Brain (organoid and tissue), 16 donors: ENCODE measurements at places on chromosomes 1 and 21. TPM values are rescaled to one million over a fixed set of nuclear protein-coding genes. Genes with fewer than 3 reads are reported as not detected.
A peak's percentile ranks its signal among the peaks of the same experiment; 100 is the strongest.

The TNFRSF14 gene
- polyA plus RNA-seq, result 12.1 TPM

The UTS2 gene
- not detected for polyA plus RNA-seq

The PGBD2 gene
- 2.4 TPM for polyA plus RNA-seq

The MYCL gene
- polyA plus RNA-seq, result 7.1 TPM

The AMPD1 gene
- polyA plus RNA-seq, result not detected

DNA sequence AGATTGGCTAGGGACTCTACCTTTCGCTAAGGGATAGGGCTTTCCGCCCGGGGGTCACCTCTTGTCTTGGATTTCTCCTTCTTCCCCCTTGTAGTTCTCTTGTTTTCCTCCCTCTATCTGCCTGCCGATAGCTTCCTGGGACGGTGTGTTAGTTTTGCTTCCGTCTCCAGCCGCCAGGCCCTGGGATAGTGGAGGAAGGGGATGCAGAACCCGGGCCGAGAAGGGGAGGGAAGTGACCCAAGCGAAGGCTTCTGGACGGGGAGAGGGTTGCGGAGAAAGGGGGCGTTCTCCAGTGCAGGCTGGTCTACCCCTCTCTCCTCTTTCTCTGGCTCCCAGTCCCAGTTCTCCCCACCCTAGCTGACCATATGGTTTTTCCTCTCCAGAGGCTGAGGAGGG lies 871 bp downstream of the TUFT1 start:
- peak; percentile 5 for DNase-seq

DNA sequence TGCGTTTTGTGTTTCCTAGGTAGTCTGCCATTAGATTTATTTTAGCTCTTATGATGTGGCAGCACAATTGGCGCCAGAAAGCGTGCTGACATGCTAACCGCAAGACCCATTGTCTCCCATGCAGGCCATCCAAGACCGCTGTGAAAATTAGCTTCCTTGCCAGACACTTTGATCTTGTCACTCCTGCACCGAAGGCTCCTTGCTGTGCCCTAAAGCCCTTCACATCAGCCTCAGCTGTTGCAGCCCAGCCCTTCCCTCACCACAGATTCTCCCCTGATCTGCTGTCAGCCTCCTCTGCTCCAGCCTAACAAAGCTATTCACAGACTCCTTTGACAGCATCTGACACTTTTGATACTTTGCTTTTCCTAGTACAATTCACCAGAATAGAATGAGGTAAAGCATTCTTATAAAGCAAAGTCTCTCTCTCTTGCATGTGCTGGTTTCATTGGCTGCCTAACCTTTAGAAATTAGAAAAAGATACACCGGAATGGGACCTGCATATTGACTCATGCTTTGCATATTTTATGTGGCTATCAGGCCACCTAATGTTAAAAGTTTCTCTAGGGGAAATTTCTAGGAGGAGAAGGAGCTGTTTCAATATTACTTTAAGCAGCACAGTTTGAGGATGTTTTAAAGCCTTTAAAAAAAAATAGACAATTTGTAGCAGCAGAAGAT lies 280.3 kb upstream of the FMN2 start:
- peak; percentile 56 for DNase-seq

GRCh38 chr21:22679207-22679606 lies 1681.0 kb downstream of the NCAM2 start:
- DNase-seq, result no peak

DNA sequence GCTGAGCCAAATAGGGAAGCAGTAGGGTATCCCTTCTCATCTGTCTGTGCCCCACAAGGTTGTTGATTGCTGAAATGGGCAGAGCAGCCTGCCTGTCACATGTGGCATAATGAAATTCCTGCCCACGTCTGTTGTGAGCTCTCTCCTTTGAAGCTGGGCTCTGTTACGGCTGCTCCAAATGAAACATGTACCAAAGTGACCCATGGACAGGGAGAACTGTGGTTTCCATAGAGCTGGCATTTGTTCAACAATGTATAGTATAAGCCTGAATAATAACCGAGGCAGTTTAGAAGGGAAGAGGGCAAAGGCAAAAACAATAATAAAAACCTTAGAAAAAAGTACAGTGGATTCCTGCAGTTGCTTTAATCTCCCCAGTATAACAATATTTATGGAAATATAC lies 149.7 kb downstream of the LYPLAL1 start:
- DNase-seq, result peak; percentile 75

DNA sequence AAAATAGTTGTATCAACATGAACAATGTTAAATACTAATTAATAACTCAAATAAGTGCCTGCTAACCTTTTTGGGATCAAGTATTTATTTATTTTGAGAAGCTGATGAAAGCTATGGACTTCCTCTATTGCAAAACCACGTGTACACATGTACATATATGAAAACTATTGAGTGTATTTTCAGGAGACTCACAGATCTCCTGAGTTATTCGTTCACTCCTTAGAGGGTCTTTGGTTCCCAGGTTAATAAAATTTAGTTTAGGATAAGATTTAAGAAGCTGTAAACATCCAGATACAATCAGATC lies 130.5 kb downstream of the DISC1 start:
- no peak for DNase-seq

DNA sequence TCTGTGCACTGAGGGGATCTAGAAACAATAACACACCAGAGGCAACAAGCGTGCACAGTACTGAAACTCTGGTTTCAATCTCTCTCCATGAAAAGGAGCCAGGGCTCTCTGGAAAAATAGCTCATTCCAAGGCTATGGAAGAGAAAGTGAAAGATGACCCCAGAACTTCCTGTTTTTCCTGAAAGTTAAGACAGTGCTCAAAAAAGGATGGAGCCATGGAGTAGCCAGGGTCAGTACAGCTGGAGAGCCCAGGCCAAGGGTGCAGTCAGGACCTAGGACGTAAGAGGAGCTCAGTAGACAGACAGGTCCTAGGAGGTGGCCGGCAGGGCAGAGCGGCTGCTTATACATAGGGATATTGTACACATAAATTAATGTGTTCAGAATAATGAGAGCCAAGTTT lies 19.1 kb downstream of the NOL9 start:
- no peak for DNase-seq

DNA sequence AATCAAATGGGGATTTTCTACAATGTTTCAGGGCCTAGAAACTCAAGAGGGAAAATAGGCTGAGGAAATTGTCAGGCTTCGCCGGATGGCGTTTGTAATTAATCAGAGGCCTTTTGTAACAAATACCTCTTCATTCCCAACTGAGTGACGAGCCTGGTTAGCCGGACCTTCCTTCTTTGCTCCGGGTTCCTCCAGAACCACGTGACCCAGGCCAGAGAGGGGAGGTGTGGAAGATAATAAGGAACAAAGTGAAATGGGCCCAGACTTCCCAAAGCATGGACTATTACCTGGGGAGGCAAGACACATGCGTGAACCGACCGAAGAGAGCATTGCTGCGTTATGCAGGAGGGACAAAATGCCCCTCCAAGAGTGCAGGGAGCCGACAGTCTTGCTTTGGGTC lies 7.5 kb upstream of the IGSF21 start:
- DNase-seq, result no peak

GRCh38 chr1:29939079-29939478 lies 702.8 kb downstream of the PTPRU start:
- no peak for DNase-seq

GRCh38 chr1:203199816-203200571 lies 13.5 kb upstream of the CHI3L1 start:
- DNase-seq, result no peak

DNA sequence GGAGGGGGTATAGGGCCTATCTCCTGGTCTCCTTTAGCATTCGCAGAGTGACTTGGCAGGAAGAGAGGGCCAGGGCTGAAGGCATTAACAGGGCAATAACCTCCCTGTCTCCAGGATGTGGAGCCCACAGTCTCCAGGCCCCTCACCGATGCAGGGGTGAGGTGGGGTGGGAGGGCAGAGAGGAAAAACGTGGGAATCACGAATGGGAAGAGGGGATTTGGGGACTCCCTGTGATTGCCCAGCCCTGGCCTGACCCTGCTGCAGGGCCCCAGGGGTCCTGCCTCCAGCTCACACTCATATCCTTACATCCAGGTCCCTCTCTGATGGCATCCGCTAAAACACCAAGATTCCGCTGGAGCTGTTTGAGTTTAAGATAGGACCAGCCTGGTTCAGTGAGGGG lies 14.6 kb downstream of the TFAP2E start:
- no peak for DNase-seq

DNA sequence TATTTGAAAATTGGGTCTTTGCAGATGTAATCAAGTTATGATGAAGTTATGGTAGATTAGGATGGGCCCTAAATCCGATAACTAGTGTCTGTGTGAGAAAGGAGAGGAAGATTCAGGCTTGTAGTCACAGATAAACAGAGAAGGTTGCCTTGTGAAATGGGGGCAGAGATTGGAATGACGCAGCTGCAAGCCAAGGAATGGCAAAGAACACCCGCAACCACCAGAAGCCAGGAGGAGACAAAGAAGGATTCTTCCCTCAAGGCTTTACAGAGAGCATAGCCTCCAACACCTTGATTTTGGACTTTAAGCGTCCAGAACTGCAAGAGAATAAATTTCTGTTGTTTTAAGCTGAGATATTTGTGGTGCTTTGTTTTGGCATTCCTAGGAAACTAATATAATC lies 35.4 kb upstream of the COL24A1 start:
- no peak for DNase-seq

DNA sequence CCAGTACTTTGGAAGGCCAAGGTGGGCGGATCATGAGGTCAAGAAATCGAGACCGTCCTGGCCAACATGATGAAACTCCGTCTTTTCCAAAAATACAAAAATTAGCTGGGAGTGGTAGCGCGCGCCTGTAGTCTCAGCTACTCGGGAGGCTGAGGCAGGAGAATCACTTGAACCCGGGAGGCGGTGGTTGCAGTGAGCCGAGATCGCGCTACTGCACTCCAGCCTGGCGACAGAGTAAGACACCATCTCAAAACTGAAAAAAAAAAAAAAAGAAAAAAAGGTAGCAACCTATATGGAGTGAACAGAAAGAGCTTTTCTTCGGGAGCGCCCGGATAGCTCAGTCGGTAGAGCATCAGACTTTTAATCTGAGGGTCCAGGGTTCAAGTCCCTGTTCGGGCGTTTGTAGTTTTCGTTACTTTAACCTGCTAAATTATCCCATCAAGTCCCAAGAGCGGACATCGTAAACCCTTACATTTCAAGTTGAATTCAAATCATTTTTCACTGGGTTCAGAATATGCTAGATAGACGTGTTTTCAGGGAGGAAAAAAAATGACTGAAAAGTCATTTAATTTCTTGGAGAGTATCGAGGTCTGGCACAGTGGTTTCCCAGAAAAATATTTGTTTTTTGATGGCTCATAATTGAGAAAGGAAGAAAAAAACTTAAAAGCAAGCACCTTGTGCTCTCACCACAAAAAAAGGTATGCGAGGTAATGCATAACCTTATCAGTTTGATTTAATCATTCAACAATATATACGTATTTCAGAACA lies 9.8 kb upstream of the MDM4 start:
- DNase-seq, result peak; percentile 96

DNA sequence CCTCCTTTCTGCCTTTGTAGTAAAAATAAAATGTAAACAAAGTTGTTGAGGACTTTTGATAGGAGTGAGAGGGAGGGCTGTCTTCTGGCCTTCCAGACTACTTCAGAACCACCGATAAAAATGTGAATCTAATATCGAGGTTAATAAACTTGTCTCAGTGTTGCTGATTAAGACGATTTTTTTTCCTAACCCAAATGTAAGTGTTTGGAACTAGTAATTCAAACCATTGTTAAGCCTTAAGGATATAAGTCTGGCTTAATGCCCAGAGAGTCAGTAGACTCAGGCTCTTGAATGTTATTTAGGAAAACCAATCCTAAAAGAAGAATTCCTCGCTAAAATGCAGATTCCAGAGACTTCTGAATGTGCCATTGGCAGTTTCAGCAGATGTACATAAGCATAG lies 356.9 kb downstream of the SIPA1L2 start:
- no peak for DNase-seq

DNA sequence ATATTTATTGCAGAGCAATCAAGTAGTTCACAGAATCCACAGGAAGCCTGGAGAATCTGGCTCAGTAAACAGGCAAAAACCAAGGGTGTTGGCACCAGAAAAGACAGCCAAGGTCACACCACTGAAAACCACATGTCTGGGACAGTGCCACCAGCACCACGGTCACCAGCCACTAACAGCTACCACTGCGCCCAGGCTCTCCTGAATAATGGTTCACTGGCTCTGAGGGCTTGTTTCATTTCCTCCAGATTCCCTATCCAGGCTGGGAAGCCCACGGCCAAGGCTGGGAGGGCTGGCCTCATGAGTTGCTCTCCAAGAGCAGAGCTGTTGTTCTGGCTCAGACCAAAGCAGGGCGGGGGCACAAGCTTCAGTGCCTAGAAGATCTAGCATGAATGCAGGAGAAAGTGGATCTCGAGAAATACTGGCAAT lies 54.5 kb upstream of the PTGFRN start:
- DNase-seq, result peak; percentile 64
